Calu3 (cell line): ENCODE measurements at places on chromosomes 16 and 17.

GRCh38 chr16:27330542-27330941 is 16.8 kb downstream of the IL4R start:
- no peak overlapping the region for H3K4me3 ChIP-seq
- no peak overlapping the region for H3K27ac ChIP-seq
- H3K27me3 ChIP-seq = no peaks in the 10 kb centered on the region
- peaks cover 43% of the 10 kb centered on the region for H3K4me1 ChIP-seq
- no peak for DNase-seq

DNA sequence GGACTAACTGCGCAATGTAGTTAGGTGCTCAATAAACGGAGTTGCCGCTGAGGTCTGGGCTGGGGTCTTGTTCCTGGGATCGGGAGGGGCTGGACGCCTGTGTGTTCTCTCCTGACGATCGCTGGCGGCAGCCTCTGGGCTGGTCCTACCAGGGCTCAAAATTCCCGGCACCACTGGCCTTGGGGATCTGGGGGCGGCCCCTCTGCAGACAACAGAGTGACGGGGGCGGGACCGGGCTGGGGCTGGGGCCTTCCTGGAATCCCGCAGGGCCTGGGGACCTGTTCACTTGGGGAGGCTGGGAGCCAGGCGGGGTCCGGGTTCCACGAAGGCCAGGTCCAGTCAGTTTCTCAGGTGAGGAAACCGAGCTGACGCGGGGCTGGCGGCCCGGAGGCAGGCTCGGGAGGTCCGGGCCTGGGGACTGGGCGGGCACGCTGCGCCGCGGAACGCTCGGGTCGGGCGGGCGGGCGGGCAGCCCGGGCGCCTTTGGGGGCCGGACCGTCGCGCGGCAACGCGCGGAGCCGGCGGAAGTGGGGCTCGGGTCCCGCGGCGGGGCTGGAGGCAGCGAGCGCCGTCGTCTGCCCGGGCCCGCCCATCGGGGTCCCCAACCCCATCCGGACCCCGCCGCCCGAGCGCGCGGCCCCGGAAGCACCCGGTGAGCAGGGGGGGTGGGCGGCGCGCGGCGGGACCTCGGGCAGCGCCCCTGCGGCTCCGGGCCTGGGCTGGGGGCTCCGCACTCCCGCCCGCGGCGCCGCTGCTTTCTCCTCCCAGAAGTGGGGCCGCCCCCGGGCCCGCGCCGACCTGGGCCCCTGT is at the start of gene PIGQ:
PIGQ (plus strand) TSS at position 524 of the 810 bp plus-strand sequence. CDS start 4,107 bp downstream, outside the sequence.
- H3K4me1 ChIP-seq = peaks cover 16% of the 10 kb centered on the region
- peaks cover 20% of the 10 kb centered on the region for H3K27me3 ChIP-seq
- H3K4me3 ChIP-seq = peak within 1 kb of the TSS; percentile 58
- peak within 1 kb of the TSS; percentile 72 for H3K27ac ChIP-seq

DNA sequence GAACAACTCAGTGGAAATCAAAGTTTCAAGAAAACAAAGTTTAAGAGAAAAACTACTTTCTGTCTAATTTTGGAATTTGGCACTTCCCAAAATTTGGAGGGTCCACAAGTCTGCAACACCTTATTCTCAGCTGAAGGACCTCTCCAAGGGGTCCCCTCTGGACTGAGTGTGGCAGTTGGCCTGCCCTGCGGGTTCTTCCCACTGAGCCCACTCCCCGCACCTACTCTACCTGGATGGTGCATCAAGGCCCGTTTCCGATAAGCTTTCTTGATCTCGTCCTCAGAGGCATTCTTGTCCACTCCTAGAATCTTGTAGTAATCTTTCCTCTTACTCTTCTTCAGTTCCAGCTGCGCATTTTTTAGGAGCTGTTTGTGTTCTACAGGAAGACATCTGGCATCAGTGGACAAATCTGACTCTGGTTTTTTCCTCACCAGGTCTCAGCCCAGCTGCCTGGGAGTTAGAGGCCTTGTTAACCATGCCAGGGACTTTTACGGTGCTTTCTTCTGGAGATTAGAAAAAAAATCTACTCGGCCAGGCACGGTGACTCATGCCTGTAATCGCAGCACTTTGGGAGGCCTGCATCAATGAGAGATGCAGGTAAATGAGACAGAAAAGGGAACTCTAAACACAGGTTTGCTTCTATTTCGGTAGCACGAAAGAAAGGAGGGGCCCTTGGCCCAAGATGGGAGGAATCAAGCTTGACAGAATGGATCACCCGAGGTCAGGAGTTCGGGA is 15.6 kb downstream of the CNP start:
- H3K4me3 ChIP-seq = no peak overlapping the region
- DNase-seq = no peak
- H3K4me1 ChIP-seq = peaks cover 12% of the 10 kb centered on the region

DNA sequence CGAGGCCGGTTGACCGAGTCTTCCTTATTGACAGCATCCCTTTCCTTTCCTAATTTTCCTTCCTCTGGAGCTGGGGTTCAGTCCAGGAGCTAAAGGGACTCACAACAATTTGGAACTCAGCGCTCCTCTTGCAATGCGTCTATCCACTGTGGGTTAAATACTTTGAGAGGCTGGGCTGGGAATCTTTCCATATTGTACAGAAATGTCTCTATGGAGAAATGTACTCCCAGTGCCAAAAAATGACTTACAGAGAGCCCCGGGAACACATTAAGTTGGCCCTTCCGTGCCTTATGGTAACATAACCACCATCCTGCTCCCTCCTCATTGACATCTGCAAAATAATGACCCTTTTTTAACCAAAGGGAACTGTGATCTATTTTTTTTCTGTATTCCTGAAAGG is 192.8 kb downstream of the FTO start:
- H3K4me3 ChIP-seq = no peak overlapping the region
- no peak overlapping the region for H3K27ac ChIP-seq
- peaks cover 11% of the 10 kb centered on the region for H3K4me1 ChIP-seq

DNA sequence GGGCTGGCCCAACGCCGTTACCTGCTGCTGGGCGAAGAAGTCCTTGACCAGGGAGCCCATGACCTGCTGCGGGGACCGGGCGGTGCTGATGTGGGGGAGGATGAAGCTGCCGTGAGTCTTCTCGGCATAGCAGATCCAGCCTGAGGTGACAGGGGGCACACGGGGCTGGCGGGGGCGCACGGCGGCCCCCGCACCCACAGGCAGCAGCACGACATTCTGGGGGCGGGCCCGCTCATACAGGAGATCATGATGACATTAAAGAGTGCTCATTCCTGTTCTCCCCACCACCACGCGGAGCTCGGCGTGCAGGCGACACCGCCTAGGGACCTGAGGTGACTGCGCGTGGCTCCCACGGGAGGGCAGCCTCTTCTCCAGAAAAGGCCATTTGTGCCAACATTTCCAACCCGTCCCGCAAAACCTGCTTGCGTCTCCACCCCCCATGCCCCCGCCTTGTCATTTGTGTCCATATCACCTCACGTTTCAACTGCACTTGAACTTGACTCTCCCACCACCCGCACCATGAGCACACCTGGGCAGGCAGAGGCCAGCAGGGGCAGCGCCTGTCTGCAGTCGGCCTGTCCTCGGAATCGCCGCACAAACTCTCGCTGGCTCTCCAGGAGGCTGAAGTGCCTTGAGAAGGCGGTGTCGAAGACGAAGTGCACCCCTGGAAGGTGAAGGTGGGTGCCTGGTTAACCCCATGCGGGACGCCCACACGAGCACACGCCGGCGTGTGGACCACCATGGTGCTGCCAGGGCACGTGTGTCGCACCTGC is 6.4 kb downstream of the CIAO3 start:
- H3K27me3 ChIP-seq = no peaks in the 10 kb centered on the region
- H3K36me3 ChIP-seq = peaks cover 63% of the 10 kb centered on the region
- no peaks in the 10 kb centered on the region for H3K4me1 ChIP-seq
- no peak for DNase-seq
- no peak overlapping the region for H3K27ac ChIP-seq

- no peak for DNase-seq
- H3K4me1 ChIP-seq = no peaks in the 10 kb centered on the region
- H3K4me3 ChIP-seq = no peak overlapping the region
- H3K27me3 ChIP-seq = peaks cover 29% of the 10 kb centered on the region
- H3K27ac ChIP-seq = no peak overlapping the region
- no peaks in the 10 kb centered on the region for H3K36me3 ChIP-seq
Observed at GRCh38 chr16:21120976-21121520, 29.6 kb downstream of the DNAH3 start.

GRCh38 chr17:12831839-12832238 is 42.5 kb downstream of the ARHGAP44 start:
- no peaks in the 10 kb centered on the region for H3K36me3 ChIP-seq
- no peak overlapping the region for H3K4me3 ChIP-seq
- no peaks in the 10 kb centered on the region for H3K27me3 ChIP-seq
- no peak for DNase-seq
- H3K27ac ChIP-seq = no peak overlapping the region
- no peaks in the 10 kb centered on the region for H3K4me1 ChIP-seq

- no peak for DNase-seq
- no peaks in the 10 kb centered on the region for H3K4me1 ChIP-seq
- no peaks in the 10 kb centered on the region for H3K36me3 ChIP-seq
- no peaks in the 10 kb centered on the region for H3K27me3 ChIP-seq
Observed at GRCh38 chr17:9244066-9245052, 223.0 kb downstream of the NTN1 start.

GRCh38 chr17:16351831-16352230 is 1.4 kb downstream of the CENPV start:
- peaks cover 23% of the 10 kb centered on the region for H3K36me3 ChIP-seq
- H3K27me3 ChIP-seq = no peaks in the 10 kb centered on the region
- H3K4me3 ChIP-seq = peak overlapping the region; percentile 80
- DNase-seq = no peak
- no peaks in the 10 kb centered on the region for H3K4me1 ChIP-seq

GRCh38 chr16:10941127-10941933 is 938 bp downstream of the DEXI start:
- peak overlapping the region; percentile 56 for H3K27ac ChIP-seq
- DNase-seq = no peak
- peaks cover 54% of the 10 kb centered on the region for H3K4me1 ChIP-seq
- no peaks in the 10 kb centered on the region for H3K27me3 ChIP-seq
- H3K36me3 ChIP-seq = peaks cover 57% of the 10 kb centered on the region

DNA sequence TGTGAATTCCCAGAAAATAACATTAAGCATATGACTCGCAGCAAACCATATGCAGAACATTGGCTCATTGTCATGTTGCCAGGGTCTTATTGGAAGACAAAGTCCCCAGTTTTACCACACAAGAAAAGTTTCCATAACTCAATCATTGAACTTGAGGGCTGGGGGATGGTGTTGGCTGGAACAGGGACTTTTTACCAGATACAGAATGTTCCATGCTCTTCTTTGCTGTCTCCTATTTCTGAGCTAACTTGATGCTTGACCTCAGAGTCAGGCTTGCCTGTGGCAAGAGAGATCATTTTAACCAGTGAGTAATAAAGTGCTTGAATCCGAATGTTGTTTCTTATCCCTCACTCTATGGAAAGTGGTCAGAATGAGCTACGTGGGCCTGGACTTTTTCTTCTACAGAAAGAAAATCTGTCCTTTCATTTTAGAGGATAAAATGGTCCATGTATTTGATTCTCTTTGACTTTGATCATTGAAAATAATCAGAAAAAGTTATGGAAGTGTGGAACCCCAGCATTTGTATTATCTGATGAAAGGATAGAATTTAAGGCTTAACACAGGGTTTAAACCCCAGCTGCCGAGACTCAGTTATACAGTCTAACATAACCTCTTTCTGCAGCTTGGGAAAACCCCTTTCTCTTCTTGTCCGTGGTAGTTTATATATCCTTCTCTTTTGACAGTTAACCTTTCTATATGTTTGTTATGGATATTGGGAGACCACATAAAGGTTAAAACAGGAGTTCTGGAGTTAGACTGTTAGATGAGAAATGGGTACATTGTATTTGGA is 67.0 kb downstream of the TUBD1 start:
- DNase-seq = no peak
- no peaks in the 10 kb centered on the region for H3K27me3 ChIP-seq
- H3K4me1 ChIP-seq = peaks cover 16% of the 10 kb centered on the region
- peak overlapping the region; percentile 92 for H3K27ac ChIP-seq
- peak overlapping the region; percentile 24 for H3K4me3 ChIP-seq
- H3K36me3 ChIP-seq = peaks cover 46% of the 10 kb centered on the region

DNA sequence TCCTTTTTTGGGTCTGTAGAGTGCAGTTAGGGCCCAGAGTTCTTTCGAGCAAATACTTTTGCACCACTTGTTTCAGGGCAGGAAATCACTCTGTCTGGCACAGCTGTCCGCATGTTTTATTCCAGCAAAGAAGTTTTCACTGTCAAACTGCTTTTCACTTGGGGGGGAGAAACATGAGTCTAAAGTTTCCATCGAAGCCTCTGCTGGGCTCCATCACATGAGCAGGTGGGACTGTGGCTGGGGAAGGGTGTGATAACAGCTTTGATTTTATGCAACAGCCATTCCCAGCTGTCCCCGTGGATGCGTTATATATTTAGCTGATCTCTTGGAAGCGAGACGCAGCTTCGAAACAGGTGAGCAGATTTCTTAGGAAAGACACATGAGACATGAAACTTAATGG is 288.6 kb downstream of the SNX29 start:
- H3K27ac ChIP-seq = no peak overlapping the region
- H3K36me3 ChIP-seq = no peaks in the 10 kb centered on the region

- H3K27me3 ChIP-seq = no peaks in the 10 kb centered on the region
- H3K4me3 ChIP-seq = no peak overlapping the region
- no peak for DNase-seq
- H3K27ac ChIP-seq = no peak overlapping the region
- H3K4me1 ChIP-seq = no peaks in the 10 kb centered on the region
Observed at GRCh38 chr16:13153696-13154095, 252.3 kb downstream of the SHISA9 start.

DNA sequence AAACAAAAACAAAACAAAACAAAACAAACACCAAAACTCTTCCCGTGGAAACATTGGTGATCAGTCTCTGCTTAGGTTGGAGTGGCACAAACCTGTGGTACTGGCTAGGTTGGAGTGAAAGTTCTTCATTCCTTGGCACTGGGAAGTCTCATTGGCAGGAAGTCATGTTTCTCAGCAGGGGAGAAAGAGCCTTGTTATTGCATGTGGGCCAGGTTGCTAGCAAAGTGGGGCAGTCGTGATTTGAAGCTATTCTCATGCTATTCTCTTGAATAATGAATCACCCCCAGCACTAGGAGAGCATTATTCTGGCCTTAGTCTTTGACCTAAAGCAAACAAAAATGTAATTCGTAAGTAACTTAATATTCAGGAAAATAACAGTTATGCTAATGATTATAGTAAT is 24.3 kb upstream of the B4GALNT2 start:
- H3K4me1 ChIP-seq = peaks cover 29% of the 10 kb centered on the region
- no peak overlapping the region for H3K27ac ChIP-seq
- H3K27me3 ChIP-seq = no peaks in the 10 kb centered on the region

DNA sequence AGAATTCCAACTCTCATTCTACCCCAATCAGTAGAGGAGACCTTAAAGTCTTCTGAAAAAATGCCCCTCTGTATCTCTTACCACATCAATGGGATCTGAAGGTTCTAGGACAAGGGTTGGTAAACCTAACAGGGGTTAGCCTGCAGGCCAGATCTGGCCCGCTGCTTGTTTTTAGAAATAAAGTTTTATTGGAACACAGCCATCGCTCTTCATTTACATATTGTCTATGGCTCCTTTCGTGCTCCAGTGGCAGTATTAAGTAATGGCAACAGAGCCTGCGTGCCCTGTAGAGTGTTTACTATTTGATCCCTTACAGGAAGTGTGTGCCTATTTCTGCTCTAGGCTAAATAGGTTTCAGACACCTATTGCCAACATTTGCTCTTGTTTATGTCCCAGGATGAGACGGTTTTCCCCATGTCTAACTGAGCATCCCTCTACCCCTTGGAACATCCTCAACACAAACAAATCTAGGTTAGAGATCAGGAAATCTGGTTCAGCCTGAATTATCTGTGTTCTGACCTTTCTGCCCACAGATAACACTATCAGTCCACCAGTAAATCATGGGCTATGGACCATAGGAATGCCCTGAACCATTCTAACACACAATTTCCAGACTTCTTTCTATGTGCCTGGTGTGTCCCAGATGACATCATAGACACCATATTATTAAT is 44.2 kb upstream of the ERCC4 start:
- H3K27me3 ChIP-seq = peaks cover 60% of the 10 kb centered on the region
- no peak overlapping the region for H3K4me3 ChIP-seq
- no peak for DNase-seq
